HT-29 (cell line): ENCODE measurements at places on chromosomes 12 and 14. TPM values are rescaled to one million over a fixed set of nuclear protein-coding genes. Genes with fewer than 3 reads are reported as not detected.

The MMP17 gene
- not detected in 2 replicates for total RNA-seq

The SPIC gene
- not detected in 2 replicates for total RNA-seq

The SMIM41 gene
- not detected in 2 replicates for total RNA-seq

The GPR68 gene
- 0.31 TPM in 1 of 2 replicates, not detected in the other for total RNA-seq

The TTC9 gene
- 0.08 and 0.18 TPM in 2 replicates for total RNA-seq

The CLMN gene
- total RNA-seq: 4.4 and 5.3 TPM in 2 replicates

The RERG gene
- total RNA-seq: not detected in 2 replicates

The TEX52 gene
- total RNA-seq: 0.10 and 0.94 TPM in 2 replicates

The ZC3H10 gene
- 3.9 and 4.1 TPM in 2 replicates for total RNA-seq

The KRT8 gene
- 5,686 and 5,723 TPM in 2 replicates for total RNA-seq

The ADCY6 gene
- total RNA-seq: 46.3 and 47.4 TPM in 2 replicates

The TAS2R13 gene
- total RNA-seq: 0.16 and 0.46 TPM in 2 replicates

The CD9 gene
- 164 and 169 TPM in 2 replicates for total RNA-seq

The GDF3 gene
- total RNA-seq: not detected in 2 replicates
